ENCODE measurements at places on chromosomes 2 and 18.

DNA sequence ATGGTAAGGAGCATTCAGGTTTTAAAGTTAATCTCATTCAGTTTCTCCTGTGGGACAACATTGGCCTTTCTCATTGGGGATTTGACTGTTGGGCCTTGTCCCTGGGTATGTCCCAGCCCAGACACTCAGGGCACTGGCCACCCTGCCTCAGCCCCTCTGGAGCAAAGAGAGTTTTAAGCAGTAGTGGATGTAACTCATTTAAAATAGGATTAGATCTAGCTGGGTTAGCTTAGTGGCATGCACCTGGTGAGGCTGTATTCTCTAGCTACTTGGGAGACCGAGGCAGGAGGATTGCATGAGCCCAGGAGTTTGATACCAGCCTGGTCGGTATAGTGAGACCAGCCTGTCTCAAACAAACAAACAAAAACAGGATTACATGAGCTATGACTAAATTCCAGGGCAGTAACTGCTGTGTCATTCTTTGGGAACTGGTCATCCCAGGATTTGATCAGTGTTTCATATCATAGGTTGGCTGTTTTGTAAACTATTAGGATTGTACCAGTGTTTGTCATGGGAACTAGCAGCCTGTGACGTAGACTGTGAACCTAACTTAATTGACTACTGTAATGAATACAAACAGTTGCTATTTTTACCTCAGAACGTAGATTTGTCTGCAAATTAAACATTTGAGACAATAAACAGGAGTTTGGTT lies 12.5 kb downstream of the INPP4A start:
- DNase-seq: no peak

DNA sequence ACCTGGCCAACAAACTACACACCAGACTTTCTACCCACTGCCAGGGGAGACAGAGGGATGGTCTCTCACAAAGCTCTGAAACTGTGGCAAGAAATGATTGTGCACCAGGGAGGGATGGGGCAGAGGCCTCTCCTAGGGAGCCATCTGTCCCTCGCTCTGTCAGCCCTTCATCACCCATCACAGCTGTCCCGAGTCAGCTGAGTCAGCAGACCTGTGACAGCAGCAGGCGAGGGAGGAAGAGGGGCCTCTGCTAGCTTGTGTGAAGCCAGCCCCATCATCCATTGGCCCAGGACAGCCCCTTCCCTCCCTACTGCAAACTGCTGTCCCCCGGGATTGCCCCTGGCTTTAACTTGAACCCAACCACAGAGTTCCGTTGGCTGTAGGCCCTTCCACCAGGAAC lies 5.0 kb downstream of the SH2D6 start:
- no peak for DNase-seq

GRCh38 chr2:241801611-241802420 lies 7.2 kb upstream of the NEU4 start:
- DNase-seq: no peak

- DNase-seq: no peak
Observed at GRCh38 chr2:126650994-126651393, 5.0 kb upstream of the GYPC start.

DNA sequence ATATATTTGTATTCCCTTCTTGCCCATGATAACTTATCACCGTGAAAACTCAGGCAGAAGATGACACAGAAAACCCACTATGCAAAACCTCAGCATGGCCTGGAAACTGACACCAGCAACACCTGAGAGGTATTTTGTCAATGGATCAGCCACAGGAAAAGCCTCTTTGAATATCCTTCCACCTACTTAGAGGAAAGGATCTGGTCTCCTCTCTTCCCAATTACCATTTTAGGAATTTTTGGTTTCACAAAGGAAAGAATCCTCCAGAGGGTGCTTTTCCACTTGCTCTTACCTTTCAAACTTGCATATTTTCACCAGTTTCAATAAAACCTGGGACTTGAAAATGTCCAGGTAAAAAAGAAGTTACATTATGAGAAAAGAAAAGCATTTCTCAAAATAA lies 20.0 kb upstream of the MEIS1 start:
- DNase-seq: no peak

All from stimulated activated CD8-positive, alpha-beta memory T cell treated with anti-CD3 and anti-CD28 coated beads, Interleukin-4, amount 100 ng/mL, for 24 hours (primary cell).